ENCODE measurements at places on chromosomes 1 and 21.

- H3K4me3 ChIP-seq, result no peak overlapping the region
- no peaks in the 10 kb centered on the region for H3K27me3 ChIP-seq
- H3K4me1 ChIP-seq, result no peaks in the 10 kb centered on the region
- H3K36me3 ChIP-seq, result no peaks in the 10 kb centered on the region
- DNase-seq, result peak; percentile 23
These were observed 83.6 kb downstream of the GRIK3 start for GRCh38 chr1:36950604-36951291.

GRCh38 chr1:100130552-100131077 is 2.1 kb downstream of the SASS6 start:
- no peak overlapping the region for H3K4me3 ChIP-seq
- peaks cover 7% of the 10 kb centered on the region for H3K4me1 ChIP-seq
- no peaks in the 10 kb centered on the region for H3K27me3 ChIP-seq
- DNase-seq, result no peak
- H3K27ac ChIP-seq, result no peak overlapping the region

DNA sequence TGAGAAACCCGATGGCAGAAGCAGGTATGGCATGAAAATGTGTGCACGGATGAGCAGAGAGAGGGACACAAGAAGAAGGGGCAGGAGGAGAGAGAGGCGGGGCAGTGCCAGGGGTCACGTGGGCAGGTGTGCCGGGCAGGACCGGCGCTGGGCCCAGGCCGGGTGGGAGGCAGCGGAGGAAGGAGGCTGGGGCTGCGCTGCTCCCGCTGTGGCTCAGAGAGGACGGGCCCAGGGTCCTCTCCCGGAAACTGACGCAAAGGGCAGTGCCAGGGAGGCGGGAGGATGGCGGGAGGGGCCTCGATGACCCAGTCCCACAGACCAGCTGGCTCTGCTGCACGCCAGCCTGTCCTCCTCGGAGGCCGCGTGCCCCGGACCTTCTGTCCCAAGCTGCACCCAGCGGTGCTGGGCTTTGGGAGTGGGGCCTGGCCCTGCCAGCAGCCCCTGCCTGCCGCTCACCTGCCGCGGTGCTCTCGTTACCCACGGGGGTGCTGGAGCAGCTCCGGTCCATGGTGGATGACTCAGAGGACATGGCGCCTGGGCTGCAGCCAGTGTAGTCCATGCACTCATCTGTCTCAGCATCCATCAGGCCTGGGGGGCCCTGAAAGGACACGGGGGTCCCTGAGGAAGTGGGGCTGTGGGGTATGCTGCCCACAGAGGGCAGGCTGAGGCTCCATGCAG is 153.9 kb downstream of the CASZ1 start:
- H3K27me3 ChIP-seq, result no peaks in the 10 kb centered on the region
- H3K27ac ChIP-seq, result no peak overlapping the region
- no peak overlapping the region for H3K4me3 ChIP-seq
- no peaks in the 10 kb centered on the region for H3K4me1 ChIP-seq
- H3K36me3 ChIP-seq, result peaks cover 83% of the 10 kb centered on the region
- DNase-seq, result no peak

- H3K27ac ChIP-seq, result no peak overlapping the region
- no peaks in the 10 kb centered on the region for H3K4me1 ChIP-seq
- no peaks in the 10 kb centered on the region for H3K36me3 ChIP-seq
- H3K4me3 ChIP-seq, result no peak overlapping the region
- H3K27me3 ChIP-seq, result no peaks in the 10 kb centered on the region
These were observed 286.0 kb upstream of the DEPDC1 start for GRCh38 chr1:68782890-68783289.

DNA sequence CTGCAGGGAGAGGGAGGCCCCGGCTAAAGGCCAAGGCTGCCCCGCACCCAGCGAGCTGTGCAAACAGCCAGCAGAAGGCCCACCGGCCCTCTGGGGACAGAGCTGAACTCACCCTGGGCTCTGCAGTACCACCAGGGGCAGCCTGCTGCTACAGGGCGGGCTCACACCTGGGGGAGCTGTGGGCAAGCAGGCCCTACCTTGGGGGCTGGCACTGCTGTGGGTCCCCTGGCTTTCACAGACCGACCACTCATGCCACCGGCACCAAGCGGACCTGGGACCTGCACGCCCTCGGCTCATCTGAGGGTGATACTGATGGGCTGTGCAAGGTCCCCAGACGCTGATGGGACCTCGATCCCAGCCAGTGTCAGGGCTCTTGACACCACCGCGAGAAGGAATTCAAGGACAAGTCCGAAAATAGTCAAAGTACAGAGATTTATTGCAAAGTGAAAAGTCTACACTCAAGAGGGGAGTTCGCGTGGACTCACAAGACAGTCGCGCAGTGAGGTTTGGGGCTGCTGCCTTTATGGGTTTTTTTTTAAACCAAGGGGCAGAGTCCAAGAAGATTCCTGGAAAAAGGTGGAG is 61.0 kb upstream of the ADARB1 start:
- H3K36me3 ChIP-seq, result no peaks in the 10 kb centered on the region
- no peak overlapping the region for H3K27ac ChIP-seq
- no peak overlapping the region for H3K4me3 ChIP-seq
- DNase-seq, result peak; percentile 39
- no peaks in the 10 kb centered on the region for H3K27me3 ChIP-seq

DNA sequence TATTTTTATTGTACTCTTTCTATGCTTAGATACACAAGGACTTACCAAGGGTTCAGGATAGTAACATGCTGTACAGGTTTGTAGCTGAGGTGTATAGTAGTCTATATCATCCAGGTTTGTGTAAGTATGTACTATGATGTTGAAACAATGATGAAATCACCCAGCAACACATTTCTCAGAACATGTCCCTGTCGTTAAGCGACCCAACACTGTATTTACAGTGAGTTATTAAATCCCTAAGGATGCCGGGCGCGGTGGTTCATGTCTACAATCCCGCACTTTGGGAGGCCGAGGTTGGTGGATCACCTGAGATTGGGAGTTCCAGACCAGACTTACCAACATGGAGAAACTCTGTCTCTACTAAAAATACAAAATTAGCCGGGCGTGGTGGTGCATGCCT is 21.6 kb upstream of the RCOR3 start:
- no peak for DNase-seq
- no peaks in the 10 kb centered on the region for H3K27me3 ChIP-seq
- no peak overlapping the region for H3K27ac ChIP-seq
- no peak overlapping the region for H3K4me3 ChIP-seq
- H3K4me1 ChIP-seq, result no peaks in the 10 kb centered on the region
- H3K36me3 ChIP-seq, result no peaks in the 10 kb centered on the region

DNA sequence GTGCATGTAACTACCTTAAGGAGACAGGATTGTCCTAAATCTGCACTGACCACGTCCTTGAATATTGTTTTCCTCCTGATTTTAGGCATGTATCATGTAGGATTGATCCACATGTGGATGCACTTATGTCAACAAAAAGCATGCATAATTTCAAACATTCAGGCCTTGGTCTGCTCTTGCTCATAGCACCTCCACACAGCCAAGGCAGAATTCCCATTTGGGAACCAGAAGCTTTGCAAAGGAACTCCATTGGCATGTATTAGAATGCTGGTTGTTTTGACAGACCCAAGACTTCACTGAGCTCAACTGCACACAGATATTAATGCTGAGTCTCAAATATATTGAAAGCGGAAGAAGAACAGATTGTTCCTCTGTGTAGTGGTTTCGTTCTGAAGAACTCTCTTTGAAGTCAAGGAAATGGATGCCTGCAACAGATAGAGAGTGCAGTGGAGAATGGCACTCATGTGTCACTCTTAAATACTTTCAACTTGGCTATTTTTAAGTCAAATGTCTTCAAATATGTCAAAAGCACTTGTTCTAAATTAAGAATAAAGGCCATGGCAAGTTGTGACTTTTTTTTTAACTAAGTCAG is 387.6 kb downstream of the LTN1 start:
- DNase-seq, result no peak
- no peak overlapping the region for H3K27ac ChIP-seq
- no peaks in the 10 kb centered on the region for H3K36me3 ChIP-seq
- H3K4me1 ChIP-seq, result no peaks in the 10 kb centered on the region
- no peaks in the 10 kb centered on the region for H3K27me3 ChIP-seq

GRCh38 chr1:22108339-22109105 is 34.4 kb downstream of the WNT4 start:
- H3K36me3 ChIP-seq, result no peaks in the 10 kb centered on the region
- no peak overlapping the region for H3K27ac ChIP-seq
- no peaks in the 10 kb centered on the region for H3K27me3 ChIP-seq
- no peaks in the 10 kb centered on the region for H3K4me1 ChIP-seq
- no peak overlapping the region for H3K4me3 ChIP-seq

DNA sequence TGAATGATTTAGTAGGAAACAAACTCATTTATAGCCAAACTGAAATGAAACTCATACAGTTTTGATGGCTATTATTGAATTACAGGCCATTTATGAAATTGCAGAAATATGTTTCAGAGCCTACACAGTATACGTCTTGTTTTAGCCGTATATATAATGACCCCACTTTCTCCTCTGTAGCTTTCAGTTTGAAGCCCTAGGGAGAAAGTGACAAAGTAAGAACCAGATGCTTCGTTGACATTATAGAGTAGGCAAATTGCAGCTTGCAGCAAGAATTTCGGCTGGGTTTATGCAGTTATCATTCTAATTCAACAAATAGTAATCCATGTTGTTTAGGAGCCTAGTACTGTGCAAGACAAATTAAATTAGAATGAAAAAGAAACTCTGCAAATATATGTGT is 836.3 kb upstream of the ADGRL4 start:
- no peaks in the 10 kb centered on the region for H3K36me3 ChIP-seq
- H3K27ac ChIP-seq, result no peak overlapping the region
- H3K4me3 ChIP-seq, result no peak overlapping the region
- H3K4me1 ChIP-seq, result no peaks in the 10 kb centered on the region

DNA sequence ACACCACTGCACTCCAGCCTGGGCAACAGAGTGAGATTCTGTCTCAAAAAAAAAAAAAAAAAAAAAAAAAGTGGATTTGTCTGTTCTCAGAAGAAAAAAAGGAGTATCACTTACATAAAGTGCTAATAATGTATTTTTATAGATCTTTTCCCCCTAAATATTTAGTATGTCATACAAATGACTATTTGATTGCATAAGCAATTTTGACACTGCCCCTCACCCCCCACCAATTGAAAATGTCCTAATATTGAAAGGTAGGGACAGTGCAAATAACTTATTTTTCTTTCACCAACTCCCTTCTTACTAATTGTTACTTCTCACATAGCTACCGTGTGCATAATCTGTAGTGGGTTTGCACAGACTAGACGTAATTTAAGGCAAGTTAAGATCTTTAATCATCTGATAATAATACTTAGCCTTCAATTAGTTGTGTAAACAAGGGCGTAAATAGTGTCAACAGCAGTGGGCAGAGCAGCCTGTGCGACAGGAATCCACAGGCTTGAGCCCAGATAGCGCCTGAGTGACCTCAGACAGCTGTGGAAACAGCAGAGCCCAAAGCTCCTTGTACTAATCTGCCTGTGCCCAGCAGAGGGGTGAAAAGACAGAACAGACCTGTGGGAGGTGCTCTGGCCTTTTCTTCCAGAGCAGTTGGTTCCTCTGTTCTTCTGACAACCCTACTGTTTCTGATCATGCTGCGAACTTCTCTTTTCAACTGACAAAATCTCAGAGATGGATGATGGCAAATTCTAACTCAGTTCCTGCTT is 4.5 kb upstream of the IER5 start:
- no peak overlapping the region for H3K4me3 ChIP-seq
- H3K36me3 ChIP-seq, result no peaks in the 10 kb centered on the region
- no peaks in the 10 kb centered on the region for H3K27me3 ChIP-seq
- H3K4me1 ChIP-seq, result no peaks in the 10 kb centered on the region
- no peak overlapping the region for H3K27ac ChIP-seq

GRCh38 chr1:12191242-12192032 is 24.6 kb downstream of the TNFRSF1B start:
- no peaks in the 10 kb centered on the region for H3K36me3 ChIP-seq
- no peak overlapping the region for H3K4me3 ChIP-seq
- H3K4me1 ChIP-seq, result peaks cover 20% of the 10 kb centered on the region

GRCh38 chr1:216448011-216448510 is 24.8 kb upstream of the USH2A start:
- no peaks in the 10 kb centered on the region for H3K27me3 ChIP-seq
- H3K27ac ChIP-seq, result no peak overlapping the region
- no peak for DNase-seq

DNA sequence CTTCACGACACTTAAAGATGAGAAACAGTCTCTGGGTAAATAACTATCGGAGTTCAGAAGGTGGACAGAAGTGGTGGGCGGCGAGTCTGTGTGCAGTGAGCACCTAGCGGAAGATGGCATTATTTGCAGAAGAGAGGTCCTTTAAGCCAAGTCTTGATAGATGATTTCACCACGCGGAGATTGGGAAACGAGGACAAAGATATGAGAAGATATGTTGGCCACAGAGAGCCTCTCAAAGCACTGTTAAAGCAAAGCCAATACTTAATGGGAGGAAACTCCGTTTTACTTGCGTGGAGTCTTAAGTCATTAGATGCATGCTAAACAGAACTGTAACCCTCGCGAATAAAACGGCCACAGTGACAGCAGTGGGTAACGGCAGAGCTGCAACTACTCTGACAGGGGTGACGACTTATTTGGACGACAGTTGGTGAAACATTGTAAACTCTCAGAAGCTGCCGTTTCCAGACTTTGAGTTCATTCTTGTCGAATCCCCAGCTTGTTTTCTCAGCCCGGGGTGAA is 577 bp upstream of the CEP350 start:
- no peaks in the 10 kb centered on the region for H3K27me3 ChIP-seq
- DNase-seq, result peak; percentile 53
- no peaks in the 10 kb centered on the region for H3K4me1 ChIP-seq
- H3K27ac ChIP-seq, result peak overlapping the region; percentile 95
- H3K36me3 ChIP-seq, result no peaks in the 10 kb centered on the region

DNA sequence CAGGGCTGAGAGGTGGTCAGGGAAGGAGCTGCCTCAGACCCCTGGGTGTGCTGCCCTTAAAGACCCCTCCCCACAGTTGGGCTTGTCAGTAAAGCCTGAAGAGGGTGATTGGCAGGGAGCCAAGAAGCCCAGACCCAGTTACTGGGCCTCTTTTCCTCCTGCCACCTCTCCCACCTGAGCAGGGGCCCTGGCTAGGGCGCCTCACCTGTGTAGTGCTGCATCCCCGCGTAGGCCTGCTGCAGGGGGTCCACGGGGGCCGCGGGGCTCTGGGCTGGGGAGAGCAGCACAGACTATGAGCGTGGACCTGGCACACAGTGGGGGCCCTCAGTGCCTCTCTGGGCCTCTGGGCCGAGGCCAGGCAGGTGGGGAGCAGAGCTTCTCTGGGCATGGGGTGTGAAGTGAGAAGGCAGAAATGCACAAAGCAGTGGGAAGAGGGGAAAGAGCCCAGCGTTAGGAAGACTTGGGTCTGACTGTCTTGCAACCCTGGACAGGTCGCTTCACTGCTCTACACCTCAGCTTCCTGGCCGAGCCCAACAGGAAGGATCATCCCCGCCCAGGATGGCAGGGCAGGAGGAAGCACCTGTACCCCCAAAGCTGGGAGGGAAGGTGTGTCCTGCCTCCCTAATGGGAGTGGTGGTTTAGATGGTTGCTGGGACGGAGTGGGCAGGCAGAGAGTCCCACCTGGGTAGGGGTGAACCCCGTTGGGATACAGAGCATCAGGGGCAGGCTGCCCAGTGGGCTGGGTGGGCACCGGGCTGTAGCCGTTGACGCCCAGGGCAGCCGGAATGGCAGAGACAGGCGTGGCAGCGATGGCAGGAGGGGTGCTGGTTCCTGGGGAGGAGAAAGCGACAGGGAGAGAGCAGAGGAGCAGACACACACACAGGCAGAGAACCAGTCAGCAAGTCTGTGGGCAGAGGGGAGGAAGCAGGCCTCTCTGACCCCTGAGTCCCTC is 9.9 kb downstream of the CELF3 start:
- no peak overlapping the region for H3K4me3 ChIP-seq
- H3K36me3 ChIP-seq, result no peaks in the 10 kb centered on the region
- no peaks in the 10 kb centered on the region for H3K4me1 ChIP-seq

GRCh38 chr21:14877581-14878228 is 187.1 kb downstream of the NRIP1 start:
- DNase-seq, result no peak
- no peak overlapping the region for H3K27ac ChIP-seq
- H3K36me3 ChIP-seq, result no peaks in the 10 kb centered on the region
- H3K4me1 ChIP-seq, result peaks cover 14% of the 10 kb centered on the region
- H3K27me3 ChIP-seq, result no peaks in the 10 kb centered on the region
- no peak overlapping the region for H3K4me3 ChIP-seq

Data from Peyer's patch (tissue), 4 donors.